ENCODE measurements at places on chromosomes 2 and 18. TPM values are rescaled to one million over a fixed set of nuclear protein-coding genes. Genes with fewer than 3 reads are reported as not detected.

DNA sequence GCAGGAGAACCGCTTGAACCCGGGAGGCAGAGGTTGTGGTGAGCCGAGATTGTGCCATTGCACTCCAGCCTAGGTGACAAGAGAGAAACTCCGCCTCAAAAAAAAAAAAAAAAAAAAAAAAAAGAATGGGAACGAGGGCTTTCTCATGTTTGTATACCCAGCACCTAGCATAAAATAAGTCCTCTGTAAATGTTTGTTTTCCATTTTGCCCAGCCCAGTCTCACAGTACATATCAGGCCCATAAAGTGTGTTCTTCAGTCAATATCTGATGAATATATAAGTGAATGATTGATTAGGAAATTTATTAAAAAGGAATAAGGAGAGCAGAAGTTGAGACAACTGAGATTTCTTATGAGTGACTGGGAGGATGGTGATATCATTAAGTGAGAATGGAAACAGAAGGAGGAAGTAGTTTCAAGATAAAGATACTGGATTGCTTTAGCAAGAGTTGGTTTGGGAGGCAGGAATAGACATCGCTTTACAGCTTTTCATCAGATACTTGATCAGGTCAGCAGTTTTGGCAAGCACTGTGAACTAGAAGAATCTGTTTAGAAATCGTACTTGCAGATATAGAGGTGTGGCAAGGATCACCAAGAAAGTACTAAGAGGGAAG, 327.5 kb downstream of the KIAA1328 start:
- no peak for DNase-seq

DNA sequence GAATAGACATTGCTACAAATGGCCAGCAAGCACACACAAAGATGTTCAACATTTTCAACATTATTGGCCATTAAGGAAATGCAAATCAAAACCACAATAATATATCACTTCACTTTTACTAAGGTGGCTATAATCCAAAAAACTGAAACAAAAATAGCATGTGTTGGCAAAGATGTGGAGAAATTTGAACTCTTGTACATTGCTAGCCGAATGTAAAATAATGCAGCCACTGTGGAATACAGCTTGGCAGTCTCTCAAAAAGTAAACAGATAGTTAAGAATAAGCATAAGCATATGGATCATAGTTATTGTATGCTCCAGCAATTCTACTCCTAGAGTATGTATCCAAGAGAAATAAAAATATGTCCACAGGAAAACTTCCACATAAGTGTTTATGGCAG, 192.5 kb downstream of the EN1 start:
- peak; percentile 37 for DNase-seq

DNA sequence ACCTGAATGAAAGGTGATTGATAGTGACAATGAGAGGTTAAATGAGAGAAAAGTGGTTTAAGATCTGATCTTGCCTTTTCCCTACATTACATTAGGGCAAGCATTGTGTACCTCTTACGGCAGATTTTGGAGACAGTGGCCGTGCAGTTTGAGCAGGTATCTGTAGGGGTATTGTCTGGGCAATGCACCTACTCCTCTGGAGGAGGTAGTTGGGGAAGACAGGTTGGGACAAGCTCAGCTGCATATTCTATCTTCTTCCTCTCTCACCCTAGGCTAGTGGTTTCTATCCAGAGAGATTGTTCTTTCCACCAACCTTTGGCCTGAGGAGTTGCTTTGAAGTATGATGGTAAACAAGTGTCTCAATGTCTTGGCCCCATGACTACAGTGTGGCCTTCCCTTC, 323.2 kb downstream of the CYP26B1 start:
- DNase-seq = no peak

- no peak for DNase-seq
Observed at GRCh38 chr2:215915441-215915840, 97.9 kb downstream of the MREG start.

GRCh38 chr2:165698444-165698884, 95.6 kb downstream of the GALNT3 start:
- DNase-seq = peak; percentile 72

GRCh38 chr2:144541396-144541795, 21.5 kb upstream of the ZEB2 start:
- no peak for DNase-seq

CFC1B gene
- not detected for total RNA-seq

CCDC148 gene
- 2.1 TPM for total RNA-seq

CLEC4F gene
- total RNA-seq = not detected

GALNT14 gene
- 5.6 TPM for total RNA-seq

CPO gene
- total RNA-seq = 1.6 TPM

All from tongue (tissue), 3 donors.